ENCODE measurements at places on chromosomes 2 and 18.

GRCh38 chr2:191174442-191174841 is 23.6 kb upstream of the STAT4 start:
- no peak for DNase-seq

DNA sequence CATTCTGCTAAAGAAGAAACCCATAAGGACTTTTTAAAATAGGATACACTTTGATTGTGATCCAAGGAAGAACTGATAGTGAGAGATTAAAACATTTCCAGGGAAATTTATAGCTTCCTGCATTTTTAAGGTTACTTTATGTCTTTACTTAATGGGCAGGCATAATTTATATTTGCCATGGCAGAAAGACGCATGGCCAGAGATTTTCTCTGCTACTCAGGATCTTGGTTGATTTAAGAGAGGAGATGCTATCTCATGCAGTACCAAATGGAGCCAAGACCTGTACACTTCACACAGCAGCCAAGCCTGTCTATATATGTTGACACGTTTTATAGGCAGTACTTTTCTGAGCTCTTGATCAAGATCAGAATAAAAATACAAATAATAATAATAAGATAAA is 60.9 kb upstream of the NT5C1B start:
- DNase-seq, result no peak

- DNase-seq, result no peak
Measured at GRCh38 chr2:68889500-68889899, 18.3 kb upstream of the BMP10 start.

- no peak for DNase-seq
Measured at GRCh38 chr18:44719519-44720060, 38.9 kb downstream of the SETBP1 start.

GRCh38 chr18:14969500-14969899 is 221.5 kb downstream of the ANKRD30B start:
- DNase-seq, result no peak

GRCh38 chr18:32769071-32769585 is 3.7 kb downstream of the KLHL14 start:
- no peak for DNase-seq

GRCh38 chr18:28716338-28716737 is 539.4 kb upstream of the CDH2 start:
- no peak for DNase-seq

DNA sequence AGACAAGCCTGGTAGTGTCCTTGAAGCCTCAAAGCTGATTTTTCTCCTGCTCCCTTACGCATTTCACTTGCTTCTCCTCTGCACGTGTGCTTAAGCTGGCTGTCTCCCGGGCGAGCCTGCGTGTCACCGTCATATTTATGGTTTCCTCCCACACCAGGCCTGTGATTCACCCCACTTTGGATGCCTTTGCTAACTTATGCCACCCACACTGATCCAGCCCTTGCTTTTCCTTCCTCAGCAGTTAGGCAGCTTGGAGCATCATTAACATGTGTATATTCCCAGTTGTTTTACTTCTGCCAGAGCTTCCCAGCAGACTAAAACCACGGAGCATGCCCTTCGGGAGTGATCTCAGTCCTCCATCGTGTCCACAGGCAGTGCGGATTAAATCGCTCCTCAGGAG is 2.2 kb downstream of the ST3GAL5 start:
- no peak for DNase-seq

DNA sequence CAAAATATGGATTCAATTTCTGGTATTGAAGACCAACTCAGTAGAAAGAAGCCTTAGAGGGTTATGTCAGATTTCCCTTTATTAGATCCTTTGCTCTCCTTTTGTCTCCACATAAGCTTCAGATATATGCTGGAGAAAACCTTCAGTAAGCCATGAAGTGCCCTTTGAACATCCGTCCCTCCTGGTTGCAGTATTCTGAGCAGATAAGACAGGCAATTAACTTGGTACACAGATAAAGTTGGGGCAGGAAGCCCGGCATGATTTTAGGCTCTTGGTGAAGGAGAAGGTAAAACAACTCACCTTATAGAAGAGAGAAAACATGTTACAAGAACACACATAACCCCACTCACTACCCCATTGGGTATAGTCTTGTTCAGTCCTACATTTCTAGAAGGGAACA is 76.4 kb downstream of the SRD5A2 start:
- DNase-seq, result no peak

DNA sequence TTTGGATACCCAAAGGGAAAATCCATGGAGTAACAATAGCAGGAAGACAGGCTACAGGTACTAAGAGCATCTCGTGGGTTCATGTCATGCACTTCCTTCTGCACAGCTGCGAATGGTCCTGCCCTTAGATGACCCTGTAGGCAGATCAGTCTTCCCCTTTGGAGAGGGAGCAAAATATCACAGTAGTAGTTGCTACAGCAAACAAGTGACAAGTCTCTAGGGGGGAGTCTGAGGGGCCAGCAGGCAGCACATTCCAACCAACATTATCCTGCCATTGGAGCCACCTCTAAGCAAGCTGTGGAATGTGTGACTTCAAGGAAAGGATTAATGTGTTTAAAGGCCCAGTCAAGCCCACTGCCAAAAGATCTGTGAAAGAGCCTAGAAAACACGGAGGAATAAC is 273.2 kb upstream of the PARD3B start:
- DNase-seq, result no peak
